ENCODE measurements at places on chromosomes 7 and 10.

- no peak for DNase-seq
Measured at GRCh38 chr10:129653428-129653827, 186.4 kb downstream of the MGMT start.

GRCh38 chr10:129918836-129919235, 45.2 kb downstream of the EBF3 start:
- DNase-seq: no peak

DNA sequence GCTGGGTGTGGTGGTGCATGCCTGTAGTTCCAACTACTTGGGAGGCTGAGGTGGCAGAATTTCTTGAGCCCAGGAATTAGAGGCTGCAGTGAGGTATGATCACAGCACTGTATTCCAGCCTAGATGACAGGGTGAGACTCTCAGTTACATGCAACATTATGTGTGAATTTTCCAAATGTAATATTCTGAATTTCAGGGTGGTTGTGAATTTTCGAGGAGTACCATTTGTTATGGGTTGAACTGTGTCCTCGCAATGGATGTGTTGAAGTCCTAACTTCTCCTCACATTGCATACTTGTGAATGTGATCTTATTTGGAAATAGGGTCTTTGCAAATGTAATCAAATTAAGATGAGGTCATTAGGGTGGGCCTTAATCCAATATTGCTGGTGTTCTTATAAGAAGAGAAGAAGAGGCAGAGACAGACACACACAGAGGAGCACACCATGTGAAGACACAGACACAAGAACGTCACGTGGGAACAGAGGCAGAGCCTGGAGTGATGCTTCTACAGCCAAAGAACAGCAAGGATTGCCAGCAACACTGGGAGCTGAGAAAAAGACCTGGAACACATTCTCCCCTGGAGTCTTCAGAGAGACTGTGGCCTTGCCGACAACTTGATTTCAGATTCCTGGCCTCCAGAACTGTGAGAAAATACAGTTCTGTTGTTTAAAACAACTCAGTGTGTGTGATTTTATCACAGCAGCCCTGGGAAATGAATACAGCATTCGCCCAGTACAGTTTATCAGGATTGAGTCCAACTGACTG, 91.9 kb downstream of the ZNF783 start:
- DNase-seq: no peak

DNA sequence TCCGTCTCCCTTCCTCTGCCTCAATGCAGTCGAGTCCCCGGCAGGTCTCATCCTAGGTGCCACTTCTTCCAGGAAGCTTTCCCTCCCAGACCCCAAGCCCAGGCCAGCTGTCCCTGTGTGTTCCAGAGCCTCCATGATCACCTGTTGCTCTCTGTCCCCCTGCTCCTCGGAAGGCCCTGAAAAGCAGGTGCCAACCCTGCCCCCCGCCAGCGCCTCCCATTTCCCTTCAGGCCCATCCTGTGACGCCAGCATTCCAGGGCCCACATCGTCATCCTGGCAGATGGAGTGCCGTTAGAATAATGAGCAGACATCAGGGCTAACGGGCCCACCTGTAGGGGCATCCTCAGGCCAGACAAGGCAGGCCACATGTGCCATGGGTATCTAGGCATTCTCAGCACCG, 253.0 kb upstream of the PPP2R2D start:
- no peak for DNase-seq

- DNase-seq: no peak
Measured at GRCh38 chr7:27782849-27783248, 42.9 kb downstream of the TAX1BP1 start.

- no peak for DNase-seq
Measured at GRCh38 chr7:90345595-90346335, 751 bp upstream of the GTPBP10 start.

GRCh38 chr10:6400821-6401465, 179.1 kb downstream of the PRKCQ start:
- DNase-seq: no peak

DNA sequence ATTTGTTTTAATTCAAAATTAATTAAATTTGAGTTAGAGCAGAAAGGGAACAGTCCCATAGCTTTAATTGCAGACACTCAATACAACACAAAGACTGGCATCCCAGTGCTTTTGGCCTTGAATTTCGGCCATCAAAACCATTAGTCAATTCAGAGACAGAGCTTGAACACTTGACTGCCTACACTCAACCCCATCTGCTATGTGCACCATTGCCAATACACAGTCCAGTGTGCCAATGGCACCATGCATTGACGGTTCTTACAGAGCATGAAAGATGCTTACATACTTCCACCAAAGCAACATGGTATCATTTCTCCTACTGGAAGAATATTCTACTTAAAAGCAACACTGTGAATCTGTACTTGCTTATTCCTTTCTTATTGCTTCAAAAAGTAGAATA, 43.6 kb upstream of the LRRTM3 start:
- no peak for DNase-seq

GRCh38 chr10:14567421-14567820, 207.3 kb downstream of the FAM107B start:
- DNase-seq: no peak

DNA sequence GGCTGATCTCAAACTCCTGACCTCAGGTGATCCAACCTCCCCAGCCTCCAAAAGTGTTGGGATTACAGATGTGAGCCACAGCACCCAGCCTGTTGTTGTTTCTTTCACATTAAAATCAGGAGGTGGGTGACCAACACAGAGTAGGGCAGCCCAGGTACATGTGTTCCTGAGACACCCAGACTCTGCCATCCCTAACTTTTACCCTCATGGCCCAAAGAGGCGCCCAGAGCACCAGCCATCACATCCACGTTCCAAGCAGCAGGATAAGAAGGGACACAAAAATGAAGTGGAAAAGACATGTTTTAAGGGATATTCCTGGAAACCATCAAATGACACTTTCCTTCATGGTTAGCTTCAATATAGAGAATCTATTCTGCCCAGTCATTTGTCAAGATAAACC, 159.6 kb upstream of the KLF6 start:
- no peak for DNase-seq

DNA sequence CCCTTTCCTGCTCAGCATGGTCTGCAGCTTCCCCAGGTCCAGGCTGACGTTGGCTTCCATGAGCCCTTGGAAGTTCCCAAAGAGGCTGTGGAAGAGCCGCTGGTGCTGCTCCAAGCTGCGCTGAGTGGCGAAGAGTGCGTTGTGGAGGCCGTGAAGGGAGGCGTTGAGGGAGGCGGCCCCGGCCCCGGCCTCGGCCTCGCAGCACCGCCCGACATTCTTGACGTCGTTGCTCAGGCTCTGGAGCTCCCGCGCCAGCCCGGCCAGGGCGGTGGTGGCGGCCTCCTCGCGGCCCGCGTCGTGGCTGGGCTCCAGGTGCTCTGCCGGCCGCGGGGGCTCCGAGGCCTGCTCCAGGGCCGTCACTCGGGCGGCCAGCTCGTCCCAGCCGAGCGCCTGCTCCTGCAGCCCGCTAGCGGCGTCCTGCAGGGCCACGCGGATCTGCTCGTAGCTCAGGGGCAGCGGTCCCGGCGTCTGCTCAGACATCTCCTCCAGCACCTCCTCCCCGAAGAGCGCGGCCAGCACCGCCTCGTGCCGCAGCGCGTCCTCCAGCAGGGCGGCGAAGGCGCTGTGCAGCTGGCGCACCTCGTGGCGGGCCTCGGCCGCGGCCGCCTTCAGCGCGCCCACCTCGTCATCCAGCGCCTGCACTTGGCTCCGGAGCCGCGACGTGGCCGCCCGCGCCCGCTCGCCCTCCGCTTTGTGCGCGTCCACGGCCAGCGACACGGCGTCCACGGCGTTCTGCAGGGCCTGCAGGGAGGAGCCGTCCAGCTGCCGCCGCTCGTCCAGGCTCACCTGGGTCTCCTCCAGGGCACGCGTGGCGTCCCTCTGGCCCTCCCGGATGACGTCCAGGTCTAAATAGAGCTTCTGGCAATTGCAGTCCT, 14.7 kb downstream of the MMRN2 start:
- no peak for DNase-seq

GRCh38 chr7:29139191-29139590, 7.1 kb downstream of the CPVL start:
- DNase-seq: no peak

GRCh38 chr7:42991024-42991423, 58.8 kb downstream of the MRPL32 start:
- no peak for DNase-seq

GRCh38 chr10:1544929-1545328, 192.4 kb downstream of the ADARB2 start:
- no peak for DNase-seq

- DNase-seq: no peak
Measured at GRCh38 chr7:110356438-110356837, 734.5 kb upstream of the LRRN3 start.

- DNase-seq: no peak
Measured at GRCh38 chr10:46522295-46523118, 34.0 kb downstream of the GPRIN2 start.

DNA sequence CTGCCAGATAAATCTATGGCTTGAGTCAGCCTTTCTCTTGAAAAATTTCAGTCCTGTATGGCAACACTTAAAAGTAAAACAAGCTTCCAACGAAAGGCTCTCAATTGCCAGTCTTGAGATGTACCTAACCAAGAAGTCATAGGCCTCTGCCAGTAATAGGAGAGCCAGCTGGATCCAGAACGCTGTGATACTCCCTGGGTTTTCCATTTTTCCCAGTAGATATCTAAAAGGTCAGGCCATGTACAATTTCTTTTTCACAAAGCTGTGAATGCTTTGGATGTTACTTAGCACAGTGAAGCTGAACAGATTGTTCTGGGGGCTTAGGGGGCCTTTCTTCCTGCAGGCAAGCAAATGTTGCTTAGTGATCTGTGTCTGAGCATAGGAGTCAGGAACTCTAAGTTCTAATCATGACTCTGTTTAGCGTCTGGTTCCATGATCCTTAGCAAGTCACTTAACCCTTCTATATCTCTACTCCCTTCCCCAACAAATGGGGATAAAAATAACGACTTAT, 86.5 kb downstream of the ARMH3 start:
- no peak for DNase-seq

GRCh38 chr10:117003336-117003735, 1.7 kb downstream of the SHTN1 start:
- DNase-seq: no peak
